Kidney capillary endothelial cell (primary cell): ENCODE measurements at places on chromosomes 2 and 18.
A peak's percentile ranks its signal among the peaks of the same experiment; 100 is the strongest.

GRCh38 chr18:58315041-58315440 lies 271.0 kb downstream of the NEDD4L start:
- no peak for DNase-seq

GRCh38 chr2:46737577-46737976 lies 178.0 kb downstream of the MCFD2 start:
- DNase-seq: peak; percentile 13

GRCh38 chr2:9693196-9693491 lies 62.3 kb upstream of the YWHAQ start:
- DNase-seq: no peak

DNA sequence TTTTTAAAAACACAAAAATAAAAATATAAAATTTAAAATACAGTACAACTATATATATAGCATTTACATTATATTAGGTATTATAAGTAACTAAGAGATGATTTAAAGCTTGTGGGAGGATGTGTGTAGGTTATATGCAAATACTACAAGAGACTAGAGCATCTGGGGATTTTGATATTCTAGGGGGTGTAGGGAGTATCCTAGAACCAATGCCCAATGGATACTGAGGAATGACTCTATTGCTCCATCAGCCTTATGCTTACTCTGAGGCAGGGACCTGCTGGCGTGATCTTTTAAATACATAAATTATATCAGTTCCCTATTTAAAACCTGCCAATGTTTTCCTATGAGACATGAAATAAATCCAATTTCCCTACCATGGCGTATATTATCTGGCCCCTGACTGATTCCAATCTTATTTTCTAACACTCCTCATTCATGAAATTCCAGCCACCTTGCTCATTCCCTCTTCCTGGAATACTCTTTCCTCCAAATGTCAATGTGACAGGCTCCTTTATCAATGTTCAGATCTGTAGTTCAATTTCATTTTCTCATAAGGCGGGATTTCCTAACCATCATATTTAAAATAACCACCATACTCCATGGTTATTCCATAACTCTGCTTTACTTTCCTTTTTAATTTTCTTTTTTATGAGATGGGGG lies 22.2 kb downstream of the SP3 start:
- DNase-seq: no peak

DNA sequence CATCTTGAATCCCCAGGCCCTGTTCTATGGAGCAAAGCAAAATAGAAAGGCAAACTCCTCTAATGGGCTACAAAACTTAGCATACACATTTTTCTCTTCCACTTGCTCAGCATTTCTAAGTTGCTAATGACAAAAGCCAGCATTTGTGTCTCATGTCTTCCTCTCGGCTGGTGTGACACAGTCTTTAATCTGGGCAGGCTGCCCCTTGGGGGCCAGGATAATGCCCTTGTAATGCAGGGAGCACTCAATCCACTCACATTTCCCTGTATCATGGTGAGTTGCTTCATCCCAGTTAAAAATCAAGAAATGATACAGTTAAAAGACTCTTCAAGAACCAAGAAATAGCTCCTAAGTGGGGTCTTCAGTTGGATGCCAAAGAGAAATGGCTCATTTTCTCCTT lies 109.1 kb upstream of the FBXO11 start:
- no peak for DNase-seq
